Activated T-helper 1 cell treated with anti-CD3 and anti-CD28 coated beads, Interleukin-2, amount 50 U/mL, for 16 hours (primary cell): ENCODE measurements at places on chromosomes 2 and 18.

GRCh38 chr2:8148260-8149006, 533.4 kb upstream of the ID2 start:
- no peak for DNase-seq

- peak; percentile 35 for DNase-seq
Measured at GRCh38 chr2:101474731-101475384, at the start of gene RFX8. RFX8 (minus strand) TSS chr2:101475112; CDS start chr2:101466848, 8,264 bp downstream.

GRCh38 chr2:74079522-74080341, 68.0 kb downstream of the BOLA3 start:
- DNase-seq, result no peak

GRCh38 chr2:215269397-215270117, 42.3 kb upstream of the ATIC start:
- DNase-seq, result peak; percentile 19

DNA sequence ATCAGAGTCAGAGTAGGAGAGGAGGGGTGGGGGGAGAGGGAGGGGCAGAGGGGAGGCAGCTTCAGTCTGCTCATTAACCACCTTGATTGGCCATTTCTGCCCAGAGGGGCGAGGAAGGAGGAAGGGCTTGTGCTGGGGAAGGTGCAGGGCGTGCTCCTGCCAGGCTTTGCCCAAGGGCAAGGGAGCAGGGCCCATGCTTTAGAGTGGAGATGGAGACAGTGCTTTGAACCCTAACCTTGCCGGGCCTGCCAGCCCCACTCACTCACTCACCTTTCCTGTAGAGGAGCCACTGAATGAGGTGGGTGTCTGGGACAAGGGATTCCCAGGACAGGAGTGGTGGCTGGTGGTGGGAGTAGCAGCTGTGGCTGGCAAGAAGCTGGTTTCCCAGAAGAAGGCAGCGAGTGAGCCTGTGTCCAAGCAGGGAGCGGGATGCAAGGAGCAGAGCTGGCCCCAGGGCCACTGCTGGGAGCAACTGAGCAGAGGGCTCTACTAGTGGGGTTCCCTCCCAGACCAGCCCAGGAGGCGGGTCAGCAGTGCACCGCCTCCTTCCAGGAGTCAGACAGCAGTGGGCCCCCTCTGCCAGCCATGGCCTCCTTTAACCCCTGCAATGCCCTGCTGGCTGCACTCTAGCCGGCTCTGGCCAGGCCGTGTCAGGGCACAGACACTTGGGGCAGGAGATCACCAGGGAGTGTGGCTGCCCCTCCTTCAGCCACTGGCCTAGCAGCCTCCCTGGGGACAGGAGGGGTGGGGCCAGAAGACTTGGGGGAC, 3.6 kb upstream of the RUFY4 start:
- no peak for DNase-seq
